ENCODE measurements at places on chromosomes 16 and 17. TPM values are rescaled to one million over a fixed set of nuclear protein-coding genes. Genes with fewer than 3 reads are reported as not detected.
A peak's percentile ranks its signal among the peaks of the same experiment; 100 is the strongest.

DNA sequence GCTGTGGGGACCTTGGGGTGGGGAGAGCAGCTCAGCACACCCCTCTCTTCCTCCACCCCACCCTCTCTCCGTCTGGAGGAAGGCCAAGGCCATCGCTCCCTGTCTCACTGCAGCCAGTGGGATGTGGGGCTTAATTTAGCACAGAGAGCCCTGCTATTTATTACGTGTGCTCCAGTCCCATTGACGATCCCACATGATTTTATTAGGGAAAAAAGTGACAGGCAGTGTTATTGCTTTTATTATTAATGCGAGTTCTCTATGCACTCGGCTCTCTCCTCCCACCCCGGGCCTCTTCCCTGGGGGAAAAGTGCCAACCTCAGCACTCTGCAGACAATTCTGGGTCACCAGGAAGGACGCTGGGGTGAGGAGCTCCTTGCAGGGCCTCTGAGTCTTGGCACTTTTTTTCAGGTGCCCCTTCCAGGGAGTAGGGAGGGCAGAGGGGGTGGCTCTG is 57.3 kb downstream of the MGAT5B start:
- no peaks in the 10 kb centered on the region for H3K36me3 ChIP-seq
- H3K4me1 ChIP-seq = no peaks in the 10 kb centered on the region
- peaks cover 21% of the 10 kb centered on the region for H3K27me3 ChIP-seq
- DNase-seq = no peak
- no peak overlapping the region for H3K27ac ChIP-seq
- no peak overlapping the region for H3K4me3 ChIP-seq

GRCh38 chr17:71329310-71330098 is 791.3 kb upstream of the SOX9 start:
- no peak for DNase-seq
- no peaks in the 10 kb centered on the region for H3K4me1 ChIP-seq
- no peaks in the 10 kb centered on the region for H3K36me3 ChIP-seq
- H3K27ac ChIP-seq = no peak overlapping the region
- H3K27me3 ChIP-seq = no peaks in the 10 kb centered on the region
- no peak overlapping the region for H3K4me3 ChIP-seq

GRCh38 chr17:81131486-81132196 is 33.7 kb upstream of the PVALEF start:
- H3K27me3 ChIP-seq = no peaks in the 10 kb centered on the region
- DNase-seq = no peak
- H3K27ac ChIP-seq = no peak overlapping the region

GRCh38 chr16:63461248-63461841 is 1425.1 kb upstream of the CDH8 start:
- DNase-seq = no peak
- no peaks in the 10 kb centered on the region for H3K27me3 ChIP-seq
- H3K27ac ChIP-seq = no peak overlapping the region
- no peak overlapping the region for H3K4me3 ChIP-seq
- no peaks in the 10 kb centered on the region for H3K36me3 ChIP-seq

GRCh38 chr16:8109510-8110369 is 480.6 kb downstream of the TMEM114 start:
- no peaks in the 10 kb centered on the region for H3K4me1 ChIP-seq
- no peaks in the 10 kb centered on the region for H3K36me3 ChIP-seq
- H3K4me3 ChIP-seq = no peak overlapping the region
- no peaks in the 10 kb centered on the region for H3K27me3 ChIP-seq
- no peak for DNase-seq

DNA sequence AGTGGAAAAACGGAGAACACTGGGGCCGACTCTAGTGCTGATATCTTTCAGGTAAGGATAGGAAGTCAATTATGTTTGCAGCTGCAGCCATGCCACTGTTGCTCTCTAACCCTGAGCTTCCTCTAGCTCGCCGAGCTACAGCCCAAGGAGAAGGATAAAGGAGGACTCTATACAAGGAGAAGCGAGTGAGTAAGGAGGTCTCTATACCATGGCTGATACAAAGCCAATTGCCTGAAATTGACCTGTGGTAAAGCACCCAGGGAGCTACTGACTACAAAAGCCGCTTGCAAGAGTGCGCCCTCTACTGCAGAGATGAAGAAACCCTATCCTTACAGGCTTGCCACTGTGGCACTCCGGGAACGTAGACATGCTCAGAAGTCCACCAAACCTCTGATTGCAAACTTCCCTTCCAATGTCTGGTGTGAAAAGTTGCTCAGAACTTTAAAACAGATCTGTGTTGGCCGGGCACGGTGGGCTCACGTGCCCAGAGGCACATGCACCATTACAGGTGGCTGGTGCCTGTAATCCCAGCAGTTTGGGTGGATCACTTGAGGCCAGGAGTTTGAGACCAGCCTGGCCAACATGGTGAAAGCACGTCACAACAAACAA is 10.8 kb upstream of the SLC46A1 start:
- H3K36me3 ChIP-seq = no peaks in the 10 kb centered on the region
- no peak overlapping the region for H3K27ac ChIP-seq
- H3K27me3 ChIP-seq = peaks cover 27% of the 10 kb centered on the region

KRT33A gene
- not detected for total RNA-seq

- peak overlapping the region; percentile 64 for H3K4me3 ChIP-seq
- H3K27ac ChIP-seq = no peak overlapping the region
- H3K27me3 ChIP-seq = peaks cover 19% of the 10 kb centered on the region
- H3K36me3 ChIP-seq = peaks cover 16% of the 10 kb centered on the region
- H3K4me1 ChIP-seq = peaks cover 21% of the 10 kb centered on the region
Observed at GRCh38 chr16:88634141-88634993, 4.0 kb upstream of the IL17C start.

DNA sequence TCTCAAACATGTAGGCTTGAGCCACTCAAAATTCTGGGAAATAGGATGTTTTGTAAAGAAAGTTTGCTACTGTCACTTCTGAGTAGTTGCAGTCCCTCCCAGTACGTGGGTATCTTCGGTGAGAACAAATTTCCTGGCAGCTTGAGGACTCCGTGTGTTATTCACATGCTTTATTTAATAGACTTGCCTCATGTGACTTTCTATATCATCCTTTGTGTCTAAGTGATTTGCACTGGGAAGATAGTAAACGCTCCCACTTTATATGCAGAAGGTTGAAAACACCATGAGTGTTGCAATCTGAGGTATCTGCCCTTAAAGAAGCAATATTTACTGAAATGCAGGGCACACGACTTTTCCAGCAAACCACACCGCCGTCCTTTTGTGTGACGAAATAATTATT is 643.7 kb downstream of the MAF start:
- H3K27ac ChIP-seq = no peak overlapping the region
- no peaks in the 10 kb centered on the region for H3K36me3 ChIP-seq
- DNase-seq = no peak
- no peaks in the 10 kb centered on the region for H3K4me1 ChIP-seq
- no peaks in the 10 kb centered on the region for H3K27me3 ChIP-seq
- H3K4me3 ChIP-seq = no peak overlapping the region

- no peak overlapping the region for H3K4me3 ChIP-seq
- H3K27ac ChIP-seq = no peak overlapping the region
- no peak for DNase-seq
- peaks cover 20% of the 10 kb centered on the region for H3K4me1 ChIP-seq
- H3K36me3 ChIP-seq = peaks cover 3% of the 10 kb centered on the region
Observed at GRCh38 chr17:81396722-81397313, 1.6 kb downstream of the BAHCC1 start.

Measured in activated T-helper 1 cell treated with anti-CD3 and anti-CD28 coated beads, Interleukin-12 subunit alpha, Interleukin-12 subunit beta, Interleukin-2, Interleukin-4 antibody, amounts not matched to agents 30 ng/mL and 10 ng/mL and 1 ng/mL, durations not matched to agents 14 hours and 24 hours and 36 hours (primary cell).